ENCODE measurements at places on chromosomes 1 and 21.

- DNase-seq, result no peak
These were observed 14.8 kb downstream of the MT1HL1 start for GRCh38 chr1:236989290-236990051.

- DNase-seq, result no peak
These were observed 43.4 kb downstream of the PTGS2 start for GRCh38 chr1:186636786-186637185.

- DNase-seq, result no peak
These were observed 2.7 kb downstream of the PLEKHA6 start for GRCh38 chr1:204356997-204357396.

- DNase-seq, result no peak
These were observed 36.2 kb downstream of the IL6R start for GRCh38 chr1:154441241-154441888.

DNA sequence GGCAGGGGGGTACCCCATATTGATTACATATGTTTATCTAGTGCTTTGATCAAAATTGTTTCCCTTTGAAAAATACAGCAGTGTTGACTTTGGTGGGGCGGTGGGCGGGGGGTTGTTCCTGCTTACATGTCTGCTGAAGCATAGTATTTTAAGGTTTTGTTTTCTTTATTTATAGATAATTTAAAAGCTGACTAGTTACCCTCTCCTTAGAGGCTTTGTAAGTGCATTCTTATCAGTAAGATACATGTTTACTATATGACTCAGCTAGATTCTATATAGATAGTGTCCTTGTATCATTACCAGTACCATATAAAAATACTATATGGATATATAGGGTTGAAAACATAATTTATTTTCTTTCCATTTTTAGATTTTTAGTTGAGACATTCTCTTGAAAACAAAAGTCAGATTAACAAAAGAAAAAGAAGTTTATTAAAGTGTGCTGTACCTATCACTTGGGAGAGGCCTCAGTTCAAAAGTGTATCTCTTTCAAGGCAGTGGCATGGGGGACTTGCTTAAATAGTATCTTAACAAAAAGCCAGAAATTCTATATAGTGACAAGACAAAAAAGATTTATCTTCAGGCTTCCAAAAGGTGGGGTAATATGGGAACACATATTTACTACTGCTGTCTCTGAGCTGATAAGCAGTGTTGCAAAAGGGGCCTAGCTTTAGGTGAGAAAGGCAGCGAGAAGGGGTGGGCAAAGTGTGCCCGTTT lies 79.0 kb downstream of the HS2ST1 start:
- DNase-seq, result no peak

DNA sequence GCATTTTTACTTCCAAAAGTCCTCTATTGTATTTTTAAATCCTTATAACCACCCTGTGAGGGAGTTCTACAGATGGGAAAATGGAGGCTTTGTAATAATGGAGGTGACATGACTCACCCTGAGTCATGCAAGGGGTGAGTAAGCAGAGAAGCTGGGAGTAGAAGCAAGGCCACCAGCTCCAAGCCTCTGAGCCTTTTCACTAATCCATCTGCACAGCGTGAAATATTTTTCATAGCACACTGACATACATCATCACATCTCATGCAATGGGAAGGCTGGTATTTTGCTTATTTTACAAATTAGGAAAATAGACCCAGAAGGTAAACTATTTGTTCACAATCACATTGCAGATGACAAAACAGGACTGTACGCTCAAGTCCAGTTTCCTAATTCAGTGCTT lies 96.9 kb downstream of the KCNH1 start:
- DNase-seq, result no peak

- no peak for DNase-seq
These were observed 59.8 kb upstream of the CSF1 start for GRCh38 chr1:109850827-109851226.

- DNase-seq, result no peak
These were observed 476.3 kb upstream of the RUNX1 start for GRCh38 chr21:35525443-35525842.

Data from stimulated activated CD8-positive, alpha-beta memory T cell treated with anti-CD3 and anti-CD28 coated beads, Interleukin-4, amount 100 ng/mL, for 4 hours (primary cell).